Stimulated activated CD4-positive, alpha-beta T cell treated with anti-CD3 and anti-CD28 coated beads, Interleukin-15, amount 100 ng/mL, for 1 hour (primary cell): ENCODE measurements at places on chromosomes 4 and X.

GRCh38 chrX:106170318-106170717 lies 2.2 kb downstream of the PWWP3B start:
- DNase-seq = no peak

GRCh38 chrX:148426467-148426866 lies 74.0 kb upstream of the AFF2 start:
- no peak for DNase-seq

DNA sequence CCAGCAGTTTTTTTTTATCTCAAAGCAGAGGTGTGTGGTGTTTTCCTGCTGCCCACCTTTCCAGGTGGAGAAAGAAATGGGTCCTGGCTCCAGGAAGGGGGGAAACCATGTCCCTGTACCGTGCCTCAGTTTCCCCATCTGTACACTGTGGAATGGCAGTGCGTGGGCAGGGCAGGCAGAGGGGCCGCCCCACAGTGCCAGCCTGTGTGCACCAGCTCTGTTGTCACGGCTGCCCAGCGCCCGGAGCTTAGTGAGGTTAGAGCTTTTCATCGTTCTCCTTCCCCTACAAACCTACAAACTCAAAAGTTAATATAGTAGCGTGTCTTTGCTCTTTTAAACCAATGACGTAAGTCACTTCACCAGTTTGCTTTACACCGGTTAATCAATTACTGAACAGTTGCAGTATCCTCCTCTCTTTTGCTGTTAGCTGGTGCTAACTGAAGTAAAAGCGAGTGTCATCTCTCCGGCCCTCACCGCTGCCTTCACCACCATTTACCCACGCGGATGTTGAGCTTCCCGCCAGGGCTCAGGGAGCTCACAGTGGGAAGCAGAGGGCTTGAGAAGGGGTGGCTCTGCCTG lies 114.8 kb upstream of the ADRA2C start:
- DNase-seq = no peak

DNA sequence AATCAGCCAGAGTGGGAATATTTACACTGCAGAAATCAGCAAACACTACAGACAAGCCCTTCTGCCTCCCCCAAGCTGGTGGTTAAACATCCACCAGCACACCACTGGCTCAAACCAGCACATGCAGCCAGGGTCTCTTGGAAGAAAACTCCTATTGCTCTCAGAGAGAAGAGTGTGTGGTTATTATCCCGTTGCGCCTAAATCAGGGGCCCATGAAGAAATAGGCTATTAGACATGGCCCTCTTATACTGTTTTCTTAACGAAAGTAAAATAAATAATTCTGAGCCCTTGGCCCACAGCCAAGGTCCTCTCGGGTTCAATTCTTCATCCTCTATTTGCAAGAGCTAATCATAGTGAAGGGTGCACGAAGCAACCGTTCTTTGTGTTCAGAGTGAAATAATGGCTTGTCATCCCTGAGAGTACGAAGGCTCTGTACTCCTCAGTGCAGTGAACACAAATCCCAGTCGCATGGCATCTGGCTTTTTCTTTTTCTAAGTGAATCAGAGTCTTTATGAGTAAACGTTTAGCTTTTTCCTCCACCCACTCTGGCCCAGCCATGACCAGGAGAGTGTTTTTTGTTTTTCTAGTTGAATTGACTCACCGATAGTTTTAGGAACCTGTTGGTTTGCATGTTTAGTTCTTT lies 33.4 kb upstream of the RBM47 start:
- DNase-seq = no peak

DNA sequence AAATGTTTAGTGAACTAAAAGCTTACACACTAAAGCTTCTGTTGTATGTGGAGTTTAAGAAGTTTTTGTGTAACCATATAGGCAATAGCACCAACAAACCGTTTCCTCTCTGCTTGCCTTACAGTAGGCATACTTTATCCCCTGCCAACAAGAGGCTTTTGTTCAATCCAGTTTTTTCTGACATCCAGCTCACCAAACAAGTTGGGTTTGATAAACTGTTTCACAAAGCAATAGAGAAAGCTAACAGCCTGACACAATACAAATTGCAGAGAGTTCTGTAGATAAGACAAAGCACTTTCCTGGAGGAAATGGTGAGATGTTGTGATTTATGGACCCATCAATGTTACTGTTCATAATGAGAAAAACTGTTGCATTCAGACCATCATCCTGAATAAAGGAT lies 53.8 kb downstream of the PACRGL start:
- no peak for DNase-seq

- no peak for DNase-seq
These were observed 90.8 kb downstream of the AFF1 start for GRCh38 chr4:87025614-87026041.

- DNase-seq = no peak
These were observed 29.5 kb downstream of the TFDP3 start for GRCh38 chrX:133188631-133189030.

GRCh38 chr4:180203349-180203748 lies 2039.9 kb upstream of the TENM3 start:
- DNase-seq = no peak

DNA sequence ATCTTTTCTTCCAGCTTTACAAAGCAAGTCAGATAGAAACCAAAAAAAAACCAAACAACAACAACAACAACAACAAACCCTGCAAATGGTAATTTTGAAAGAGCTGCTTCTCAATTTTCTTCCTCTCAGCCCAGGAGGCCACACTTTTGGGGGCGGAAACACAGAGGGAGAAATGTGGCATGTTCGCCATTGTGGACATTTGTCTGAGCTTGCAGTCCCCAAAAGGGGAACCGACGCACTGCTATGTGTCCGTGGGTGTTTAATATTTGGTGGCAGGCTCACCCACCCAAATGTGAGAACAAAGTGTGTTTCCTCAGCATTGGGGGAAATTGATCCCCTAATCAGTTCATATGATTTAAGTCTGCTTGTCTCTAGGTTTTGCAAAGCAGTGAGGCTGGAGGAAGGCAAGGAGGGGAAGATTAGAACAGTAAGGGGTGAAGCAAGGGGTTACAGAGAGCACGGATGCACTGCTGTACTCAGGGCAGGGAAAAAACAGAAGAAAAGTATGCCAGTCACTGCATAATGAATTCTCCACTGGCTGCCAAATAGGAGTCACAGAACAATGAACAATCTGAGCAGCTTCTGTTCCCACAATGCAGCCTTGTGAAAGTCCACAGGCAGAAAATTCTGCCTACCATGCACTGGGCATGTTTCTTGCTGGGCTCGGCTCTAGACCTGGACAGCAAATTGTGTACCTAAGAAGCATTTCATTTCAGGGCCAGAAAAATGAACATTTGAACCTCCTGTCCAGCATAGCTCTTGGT lies 74.7 kb upstream of the GPM6B start:
- DNase-seq = no peak

DNA sequence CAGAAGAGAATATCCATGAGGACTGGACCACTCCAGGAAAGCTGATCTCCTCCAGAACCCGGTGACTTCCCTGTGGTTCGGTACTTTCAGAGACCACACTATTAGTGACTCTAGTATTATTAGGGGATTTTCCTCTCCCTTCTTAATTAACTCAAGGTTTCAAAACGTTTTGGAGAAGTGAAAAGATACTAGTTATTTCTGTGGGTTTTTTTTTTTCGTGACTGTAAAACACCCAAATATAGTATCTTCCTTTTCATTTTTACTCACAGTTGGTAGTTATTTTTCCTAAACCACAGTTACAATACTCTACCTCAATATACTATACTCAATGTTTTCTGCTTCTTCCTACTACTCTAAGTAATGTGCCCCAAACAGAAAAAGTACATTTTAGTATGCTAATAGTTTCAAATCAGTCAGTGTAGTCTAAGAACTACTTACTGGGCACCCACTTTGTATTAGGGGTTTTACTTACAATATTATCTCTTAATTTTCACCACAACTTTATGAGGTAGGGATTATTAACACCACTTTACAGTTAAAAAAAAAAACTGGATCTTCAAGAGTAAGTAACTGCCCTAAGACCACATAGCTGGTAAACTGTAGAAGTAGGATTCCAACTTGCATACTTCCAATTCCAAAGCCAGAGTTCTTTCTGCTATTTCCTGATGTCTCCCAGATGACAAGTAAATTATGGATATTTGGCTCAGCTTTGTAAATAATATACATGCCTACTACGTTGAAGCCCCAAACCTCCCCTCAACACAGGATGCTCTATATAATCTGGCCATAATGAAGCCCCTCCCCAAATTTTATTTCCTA lies 45.0 kb downstream of the SLC9A7 start:
- DNase-seq = no peak

DNA sequence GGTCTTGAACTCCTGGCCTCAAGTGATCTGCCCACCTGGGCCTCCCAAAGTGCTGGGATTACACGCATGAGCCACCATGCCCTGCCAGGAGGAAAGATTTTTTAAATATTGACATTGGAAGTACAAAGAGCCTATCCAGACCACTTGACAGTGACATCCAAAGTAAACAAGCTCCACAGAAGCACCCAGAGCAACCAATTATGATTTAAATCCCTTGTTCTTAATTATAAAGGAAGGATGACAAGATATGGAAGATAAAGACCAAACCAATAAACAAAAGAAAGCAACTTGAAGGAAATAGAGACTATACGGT lies 27.7 kb upstream of the RPL34 start:
- DNase-seq = no peak

GRCh38 chr4:10811991-10812390 lies 127.4 kb upstream of the CLNK start:
- DNase-seq = no peak

DNA sequence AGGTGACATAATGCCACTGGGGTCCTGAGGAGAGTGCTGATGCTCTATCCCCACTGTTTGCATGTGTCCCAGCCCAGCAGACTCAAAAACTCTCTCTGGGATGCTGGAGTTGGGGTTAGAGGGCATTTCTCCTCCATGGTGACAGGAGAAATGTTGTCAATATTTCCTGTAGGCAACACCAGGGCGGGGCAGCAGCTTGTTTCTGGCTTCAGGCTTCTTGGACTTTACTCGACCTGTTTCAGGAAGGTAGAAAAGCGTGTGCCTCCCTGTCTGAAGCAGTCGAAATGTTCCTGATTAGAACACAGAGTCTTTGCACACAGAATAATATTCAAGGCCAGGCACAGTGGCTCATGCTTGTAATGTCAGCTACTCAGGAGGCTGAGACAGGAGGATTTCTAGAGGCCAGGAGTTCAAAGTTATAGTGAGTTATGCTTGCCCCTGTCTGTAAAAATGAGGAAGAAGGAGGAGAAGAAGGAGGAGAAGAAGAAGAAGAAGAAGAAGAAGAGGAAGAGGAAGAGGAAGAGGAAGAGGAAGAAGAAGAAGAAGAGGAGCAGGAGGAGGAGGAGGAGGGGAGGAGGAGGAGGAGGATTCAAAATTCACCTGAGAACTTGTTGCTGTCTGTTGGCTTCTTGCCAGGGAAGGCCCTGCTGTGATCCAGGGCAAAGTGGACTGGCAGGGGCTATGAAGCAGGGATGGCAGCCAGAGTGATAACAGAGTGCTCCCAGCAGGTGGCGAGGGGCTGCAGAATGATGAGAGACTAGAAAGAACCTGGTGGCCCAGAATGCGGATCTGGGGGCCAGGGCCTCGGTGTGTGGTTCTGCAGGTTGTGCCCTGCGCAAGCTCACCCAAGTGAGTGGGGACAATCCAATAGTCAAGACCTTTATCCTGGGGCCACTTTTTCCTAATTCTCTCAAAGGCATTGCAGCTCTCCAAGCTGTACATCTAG lies 82.9 kb downstream of the RTL5 start:
- no peak for DNase-seq

DNA sequence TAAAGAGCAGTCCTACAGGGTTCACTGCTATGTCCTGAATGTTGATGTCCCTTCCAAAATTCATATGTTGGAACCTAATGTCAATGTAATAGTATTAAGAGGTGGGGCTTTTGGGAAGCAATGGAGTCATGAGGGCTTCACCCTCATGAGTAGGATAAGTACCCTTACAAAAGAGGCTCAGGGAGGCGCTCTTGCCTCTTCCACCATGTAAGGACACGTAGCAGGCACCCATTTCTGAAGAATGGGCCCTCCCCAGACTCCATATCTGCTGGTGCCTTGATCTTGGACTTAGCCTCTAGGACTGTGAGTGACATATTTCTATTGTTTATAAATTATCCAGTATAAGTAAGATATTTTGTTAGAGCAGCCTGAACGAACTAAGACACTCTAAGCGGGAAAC lies 15.8 kb downstream of the MED28 start:
- no peak for DNase-seq

DNA sequence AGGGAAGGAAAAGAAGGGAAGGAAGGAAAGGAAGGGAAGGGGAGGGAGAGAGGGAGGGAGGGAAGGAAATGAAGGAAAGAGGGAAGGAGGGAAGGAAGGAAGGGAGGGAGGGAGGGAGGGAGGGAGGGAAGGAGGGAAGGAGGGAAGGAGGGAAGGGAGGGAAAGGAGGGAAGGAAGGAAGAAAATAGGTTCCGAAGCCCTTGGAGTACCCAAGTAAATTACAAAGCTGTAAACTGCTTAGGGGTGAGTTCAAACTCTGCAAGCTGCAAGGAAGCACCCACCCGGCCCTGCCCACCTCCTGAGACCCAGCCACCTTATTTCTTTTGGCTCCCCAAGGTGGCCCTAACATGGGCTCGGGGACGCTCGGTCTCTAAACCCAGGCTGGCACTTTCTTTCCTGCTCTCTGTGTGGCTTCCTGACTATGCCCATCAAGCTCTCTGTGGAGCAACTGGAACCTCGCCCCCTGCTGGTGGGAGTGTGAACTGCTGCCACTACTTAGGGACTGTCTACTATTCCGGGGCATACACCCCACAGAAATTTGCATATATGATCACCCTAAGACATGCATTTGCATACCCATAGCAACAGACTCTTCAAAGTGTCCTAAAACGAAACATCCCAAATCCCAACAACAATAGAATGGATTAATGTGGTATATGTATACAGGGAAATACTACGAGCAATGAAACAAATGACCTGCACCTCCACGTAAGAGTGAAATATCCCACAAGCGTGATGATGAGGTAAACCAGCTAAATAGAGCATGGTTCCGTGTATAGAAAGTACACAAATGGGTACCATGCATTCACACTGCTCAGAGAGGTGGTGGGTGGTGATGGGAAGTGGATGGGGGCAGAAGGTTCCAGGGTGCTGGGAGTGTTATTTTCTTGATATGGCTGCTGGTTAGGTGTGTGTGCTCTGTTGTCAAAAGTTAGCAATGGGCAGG lies 151.7 kb upstream of the TBL1X start:
- peak; percentile 50 for DNase-seq

GRCh38 chrX:71098302-71098701 lies 2.7 kb downstream of the FOXO4 start:
- DNase-seq = peak; percentile 57
